NT2/D1 (cell line): ENCODE measurements at places on chromosomes 3 and 15.

DNA sequence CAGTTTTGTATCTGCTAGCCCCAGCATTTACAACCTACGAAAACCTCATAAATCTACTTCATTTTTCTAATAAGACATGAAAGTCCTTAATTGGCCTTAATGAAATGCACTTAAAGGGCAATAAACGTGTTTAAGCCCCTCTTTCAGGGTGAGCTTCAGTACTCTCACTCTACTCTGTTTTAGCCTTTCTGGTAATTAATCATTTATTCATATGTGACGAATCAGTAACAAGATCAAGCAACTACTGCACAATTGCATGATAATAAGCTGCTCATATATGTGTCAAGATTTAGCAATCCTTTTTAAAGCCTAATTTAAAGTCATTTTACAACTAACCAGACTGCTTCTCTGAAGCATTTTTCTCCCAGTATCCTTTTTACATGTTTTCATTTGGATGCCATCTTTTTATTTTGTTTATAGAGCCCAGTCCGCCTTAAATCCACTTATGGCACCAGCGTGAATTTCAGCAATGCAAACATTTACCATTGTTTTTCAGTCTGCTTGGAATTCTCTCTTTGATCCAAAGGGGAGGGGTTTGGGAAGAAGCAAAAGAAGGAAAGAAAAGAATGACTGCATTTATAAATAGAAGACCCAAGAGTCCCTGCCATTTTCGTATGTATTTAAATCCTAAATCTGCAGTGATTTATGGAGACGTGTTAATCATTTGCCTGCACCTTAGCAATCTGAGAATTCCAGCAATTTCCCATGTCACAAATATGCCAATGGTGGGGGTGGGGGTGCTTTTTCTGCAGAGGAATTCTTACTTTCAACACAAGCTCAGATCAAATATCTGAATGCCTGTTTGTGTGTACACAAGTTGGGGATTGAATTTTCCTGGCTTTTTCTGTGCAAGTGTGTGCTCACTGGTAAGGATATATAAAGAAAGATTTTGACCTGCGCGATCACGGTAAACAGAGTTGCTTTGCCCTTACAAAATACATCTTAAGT, 230.8 kb upstream of the TBC1D5 start:
- no peak for DNase-seq

- no peak for DNase-seq
Observed at GRCh38 chr3:181712553-181713279, 991 bp downstream of the SOX2 start.

DNA sequence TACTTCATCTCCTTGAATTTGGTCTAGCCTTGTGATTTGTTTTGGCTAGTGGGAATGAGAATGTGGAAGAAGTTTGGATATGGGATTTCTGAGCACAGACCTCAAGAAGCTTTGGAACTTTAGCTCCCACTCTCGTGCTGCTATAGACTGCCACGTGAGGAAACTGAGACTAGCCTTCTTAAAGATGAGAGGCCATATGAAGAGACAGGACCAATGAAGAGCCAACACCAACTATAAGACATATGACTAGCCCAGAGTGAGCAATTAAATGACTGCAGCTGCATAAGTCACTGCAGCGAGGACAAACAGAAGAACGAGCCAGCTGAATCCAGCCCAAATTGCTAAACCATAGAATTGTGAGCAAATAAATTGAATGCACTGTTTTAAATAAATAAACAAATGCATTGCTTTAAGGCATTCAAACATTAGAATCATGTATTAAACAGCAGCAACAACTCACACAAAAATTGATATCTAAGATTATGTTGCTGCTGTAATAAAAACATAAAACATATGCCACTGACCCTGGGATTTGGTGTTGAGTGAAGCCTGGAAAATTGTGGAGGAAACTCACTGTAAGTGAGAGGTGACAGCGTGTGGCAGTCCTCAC, 15.7 kb upstream of the CNTN4 start:
- no peak for DNase-seq

- DNase-seq: no peak
Observed at GRCh38 chr15:35130245-35130644, 45.1 kb upstream of the NANOGP8 start.

GRCh38 chr3:23175341-23176083, 27.6 kb upstream of the UBE2E2 start:
- no peak for DNase-seq

DNA sequence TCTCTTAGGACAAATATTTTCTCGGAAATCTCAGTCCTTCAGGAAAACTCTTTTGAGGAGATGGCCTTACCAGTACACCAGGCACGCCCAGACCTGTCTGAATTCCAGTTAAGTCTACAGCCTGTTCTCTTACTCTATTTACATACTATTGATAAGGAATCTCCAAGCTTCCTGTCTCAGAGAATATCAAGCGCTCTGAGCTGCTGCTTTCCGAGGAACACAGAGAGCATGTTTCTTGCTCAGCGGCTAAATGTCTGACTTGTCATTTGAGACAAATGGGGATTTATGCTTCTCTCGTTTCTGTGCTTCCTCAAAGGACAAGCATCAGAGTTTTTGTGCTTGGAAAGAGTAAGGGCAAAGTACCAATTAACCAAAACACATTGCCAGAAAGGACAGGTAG, 112.4 kb upstream of the CCDC54 start:
- DNase-seq: no peak

GRCh38 chr3:37546876-37547275, 314.8 kb upstream of the CTDSPL start:
- no peak for DNase-seq

GRCh38 chr3:17494117-17494809, 248.2 kb downstream of the TBC1D5 start:
- no peak for DNase-seq

DNA sequence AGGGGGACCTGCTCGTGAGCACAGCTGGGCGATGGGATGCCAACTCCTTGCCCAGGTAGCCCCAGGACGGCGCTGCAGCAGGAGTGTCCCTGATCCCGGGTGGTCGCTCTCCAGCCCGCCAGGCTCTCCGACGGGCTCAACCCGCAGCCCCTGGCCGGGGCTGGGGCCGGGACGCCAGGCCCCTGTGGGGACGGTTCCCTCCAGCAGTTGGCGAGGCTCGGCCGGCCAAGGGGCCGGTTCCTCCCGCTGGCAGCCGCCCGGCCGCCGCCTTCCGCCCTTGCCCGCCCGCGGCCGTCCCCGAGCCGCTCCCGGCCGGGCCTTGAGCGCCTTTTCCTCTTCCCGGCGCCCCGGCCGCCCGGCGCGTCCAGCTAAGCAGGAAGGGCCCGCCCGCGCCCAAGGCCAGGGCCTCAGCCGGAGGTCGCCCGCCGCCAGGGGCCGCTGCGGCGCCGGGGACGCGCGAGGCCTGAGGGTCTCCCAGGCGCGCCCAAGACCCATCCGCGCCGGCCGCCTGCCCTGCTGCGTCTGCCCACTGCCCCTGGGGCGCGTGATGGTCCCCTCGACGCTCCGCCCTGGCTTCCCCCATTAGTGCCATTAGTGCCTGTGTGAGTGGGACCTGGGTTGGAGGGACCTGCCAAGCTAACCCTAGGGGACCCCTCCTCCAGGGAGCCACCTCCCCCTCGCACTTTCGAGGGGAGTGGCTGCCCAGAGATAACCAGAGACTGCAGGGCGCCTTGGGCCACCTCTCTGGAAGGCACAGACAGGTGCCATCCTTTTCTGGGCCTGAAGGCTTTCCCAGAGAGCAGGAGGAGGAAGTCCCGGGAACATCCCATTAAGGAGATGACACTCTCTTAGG, 106.4 kb downstream of the FBLN2 start:
- DNase-seq: peak; percentile 57

GRCh38 chr3:72539856-72540255, 308.4 kb downstream of the SHQ1 start:
- DNase-seq: no peak

DNA sequence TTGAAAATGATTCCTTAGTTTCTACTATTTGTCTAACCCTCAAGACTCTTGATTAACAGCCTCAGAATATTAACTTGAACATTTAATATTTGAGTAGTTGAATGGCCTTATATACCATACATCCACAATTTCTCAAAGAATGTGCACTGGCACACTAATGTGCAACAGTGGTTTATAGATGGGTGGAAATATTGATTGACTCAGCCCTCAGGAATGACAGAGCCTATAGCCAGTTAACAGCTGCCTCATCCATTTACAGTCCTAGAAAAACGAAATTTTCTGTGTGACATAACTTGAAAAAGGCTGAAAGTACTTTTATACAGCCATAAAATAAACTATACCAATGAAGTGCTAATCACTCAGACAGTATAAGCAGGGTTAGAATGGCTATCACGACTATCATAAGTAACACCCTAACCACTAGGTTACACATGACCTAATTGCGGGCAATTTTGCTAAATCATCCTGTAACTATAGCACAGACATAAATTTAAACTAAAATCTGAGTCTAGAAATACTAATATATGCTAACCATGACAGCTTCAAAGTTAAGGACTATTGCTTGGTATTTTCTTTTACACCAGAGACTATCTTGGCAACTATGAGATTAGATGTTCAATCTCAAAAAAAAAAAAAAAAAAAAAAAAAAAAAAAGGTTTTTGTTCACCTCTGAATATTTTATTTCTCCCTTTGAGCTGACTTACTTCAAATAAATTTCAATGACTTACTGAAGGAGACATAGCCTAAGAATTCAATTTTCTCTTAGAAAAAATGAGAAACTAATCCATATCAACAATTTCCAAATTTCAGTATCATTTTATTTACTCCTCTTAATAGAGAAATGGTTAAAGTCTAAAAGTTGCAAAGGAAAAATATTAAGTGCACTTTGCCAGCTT, 9.3 kb downstream of the SECISBP2L start:
- DNase-seq: no peak

DNA sequence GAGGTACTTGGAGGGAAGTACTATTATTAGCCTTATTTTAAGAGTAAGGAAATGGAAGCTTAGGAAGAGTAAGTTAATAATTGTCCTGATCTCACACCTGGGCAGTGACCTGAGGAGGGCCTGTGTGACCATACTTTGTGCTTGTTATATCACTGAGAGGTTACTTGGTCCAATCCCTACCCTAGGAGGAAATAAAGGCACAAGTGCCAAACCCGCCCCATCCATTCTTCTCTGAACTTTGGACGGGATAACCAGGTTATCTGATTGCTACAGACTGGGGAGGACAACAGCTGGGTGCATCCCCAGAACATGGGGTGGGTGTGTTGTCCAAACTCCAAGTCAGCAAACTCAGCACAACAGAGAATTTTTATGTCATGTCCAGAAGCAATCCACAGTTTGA, 77.7 kb upstream of the NR2E3 start:
- DNase-seq: no peak

DNA sequence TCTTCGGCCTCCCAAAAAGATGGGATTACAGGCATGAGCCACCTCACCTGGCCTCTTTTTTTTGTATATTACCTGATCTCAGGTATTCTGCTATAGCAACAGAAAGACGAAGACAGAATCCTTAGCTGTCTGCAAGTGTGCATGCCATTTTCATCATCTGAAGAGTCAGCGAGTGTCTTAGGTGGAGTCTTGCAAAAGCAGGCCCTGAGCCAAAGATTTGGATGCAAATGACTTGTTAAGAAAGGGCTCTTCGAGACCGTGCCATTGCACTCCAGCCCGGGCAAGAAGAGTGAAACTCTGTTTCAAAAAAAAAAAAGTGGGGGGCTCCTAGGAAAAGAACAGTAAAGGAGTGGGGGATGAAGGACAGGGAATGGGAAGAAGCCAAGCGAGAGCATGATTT, 10.2 kb upstream of the TRIM69 start:
- no peak for DNase-seq

DNA sequence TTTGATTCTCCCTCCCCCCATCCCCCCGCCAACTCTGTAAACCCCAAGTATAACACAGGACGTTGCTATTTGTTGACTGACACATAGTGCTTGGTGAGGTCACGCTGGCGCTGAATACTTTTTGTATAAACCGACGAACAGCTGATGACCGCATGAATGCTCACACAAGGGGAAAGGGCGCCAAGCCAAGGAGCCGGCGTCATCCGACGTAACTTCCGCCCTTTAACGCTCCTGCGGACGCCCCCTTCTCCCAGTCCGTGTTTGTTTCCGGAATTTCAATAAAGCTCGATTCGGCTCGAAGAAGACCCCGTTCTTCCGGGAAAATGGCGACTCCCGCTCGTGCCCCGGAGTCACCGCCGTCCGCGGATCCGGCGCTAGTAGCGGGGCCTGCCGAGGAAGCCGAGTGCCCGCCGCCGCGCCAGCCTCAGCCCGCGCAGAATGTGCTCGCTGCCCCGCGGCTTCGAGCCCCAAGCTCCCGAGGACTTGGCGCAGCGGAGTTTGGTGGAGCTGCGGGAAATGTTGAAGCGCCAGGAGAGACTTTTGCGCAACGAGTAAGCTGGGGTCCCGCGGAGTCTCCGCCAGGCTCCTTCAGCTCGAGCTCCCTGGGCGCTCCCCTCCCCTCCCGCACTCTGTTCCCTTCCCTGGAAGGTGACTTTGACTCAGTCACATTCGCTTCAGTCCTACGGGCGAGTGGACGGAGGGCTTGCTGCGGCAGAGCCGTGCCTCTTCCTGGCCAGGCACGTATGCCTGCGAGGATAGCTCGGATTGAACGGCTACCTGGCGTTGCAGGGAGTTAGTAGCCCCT, at the start of gene POLR2M:
POLR2M (plus strand) TSS at position 310 of the 805 bp plus-strand sequence; CDS start at position 439, 129 bp downstream.
- DNase-seq: peak; percentile 91

DNA sequence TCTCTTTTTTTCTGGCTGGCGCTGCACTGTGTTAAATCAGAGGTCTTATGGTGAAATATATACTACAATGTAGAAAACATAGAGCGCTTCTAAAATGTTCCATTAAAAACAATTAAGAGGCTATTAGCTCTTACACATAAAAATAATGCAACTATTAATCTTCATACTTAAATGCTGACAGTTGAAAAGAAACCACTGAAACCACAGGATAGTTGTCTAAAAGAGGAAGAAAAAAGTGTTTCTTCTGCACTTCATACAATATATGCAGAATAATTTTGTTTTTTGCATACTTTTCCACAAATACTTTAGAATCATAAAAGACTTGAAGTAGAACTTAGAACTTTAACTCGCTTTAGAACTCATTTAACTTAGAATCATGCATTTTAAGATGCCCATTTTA, 170.5 kb downstream of the PYDC2 start:
- no peak for DNase-seq

- no peak for DNase-seq
Observed at GRCh38 chr3:155608228-155608920, 136.5 kb downstream of the PLCH1 start.

GRCh38 chr15:25611603-25612002, 172.8 kb upstream of the UBE3A start:
- no peak for DNase-seq

GRCh38 chr15:70758790-70759462, 4.4 kb downstream of the UACA start:
- no peak for DNase-seq

DNA sequence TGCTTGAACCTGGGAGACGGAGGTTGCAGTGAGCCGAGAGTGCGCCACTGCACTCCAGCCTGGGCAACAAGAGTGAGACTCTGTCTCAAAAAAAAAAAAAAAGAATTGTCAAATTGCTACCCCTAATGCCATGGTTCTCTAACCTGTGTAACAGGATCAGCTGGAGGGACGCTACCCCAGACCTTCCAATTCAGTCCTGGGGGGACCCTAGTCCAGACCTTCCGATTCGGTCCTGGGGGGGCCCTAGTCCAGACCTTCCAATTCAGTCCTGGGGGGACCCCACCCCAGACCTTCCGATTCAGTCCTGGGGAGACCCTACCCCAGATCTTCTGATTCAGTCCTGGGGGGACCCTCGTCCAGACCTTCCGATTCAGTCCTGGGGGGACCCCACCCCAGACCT, 29.8 kb upstream of the MUC20 start:
- DNase-seq: no peak

- no peak for DNase-seq
Observed at GRCh38 chr3:59601486-59601885, 551.7 kb upstream of the CFAP20DC start.

- DNase-seq: no peak
Observed at GRCh38 chr3:129548104-129548965, 5.4 kb downstream of the H1-8 start.
